ENCODE measurements at places on chromosomes 7 and 10.

GRCh38 chr7:36796850-36797536 is 72.7 kb upstream of the AOAH start:
- no peak for DNase-seq

GRCh38 chr10:122244001-122244975 is 26.8 kb upstream of the BTBD16 start:
- no peak for DNase-seq

DNA sequence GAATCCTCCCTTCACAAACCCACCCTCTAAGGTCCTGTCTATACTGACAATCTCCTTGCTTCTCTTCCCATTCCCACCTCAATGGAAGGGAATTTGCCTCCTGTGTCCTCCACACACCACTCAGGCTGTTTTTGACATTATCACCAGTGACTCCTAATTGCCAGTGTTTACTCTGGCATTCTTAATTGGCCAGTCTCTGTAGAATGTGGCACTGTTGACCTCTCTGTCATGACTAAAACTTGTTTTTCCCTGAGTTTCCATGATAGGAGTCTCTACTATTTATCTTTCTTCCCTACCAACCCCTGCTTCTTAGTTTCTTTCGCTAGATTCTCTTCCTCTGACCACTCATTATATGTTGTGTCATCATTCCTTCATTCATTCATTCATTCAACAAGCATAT is 12.1 kb downstream of the SLC16A12 start:
- no peak for DNase-seq

- no peak for DNase-seq
Measured at GRCh38 chr7:119177863-119178262, 953.4 kb downstream of the ANKRD7 start.

GRCh38 chr10:27482984-27483956 is 20.8 kb upstream of the RAB18 start:
- no peak for DNase-seq

DNA sequence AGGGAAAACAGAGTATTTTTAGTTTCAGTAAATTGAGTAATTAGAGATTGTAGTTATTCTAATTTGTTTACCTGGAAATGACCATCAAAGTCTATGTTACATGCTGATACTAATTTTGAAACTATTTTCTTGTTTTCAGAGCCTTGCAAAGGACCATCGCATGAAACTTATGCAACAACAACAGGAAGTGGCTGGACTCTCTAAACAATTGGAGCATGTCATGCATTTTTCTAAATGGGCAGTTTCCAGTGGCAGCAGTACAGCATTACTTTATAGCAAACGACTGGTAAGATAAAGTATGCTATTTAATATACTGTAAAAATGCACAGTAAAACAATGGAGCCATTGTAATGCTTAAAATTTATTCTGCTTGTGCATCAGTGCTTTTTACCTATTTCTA is 78.5 kb downstream of the TRIM24 start:
- DNase-seq = no peak

DNA sequence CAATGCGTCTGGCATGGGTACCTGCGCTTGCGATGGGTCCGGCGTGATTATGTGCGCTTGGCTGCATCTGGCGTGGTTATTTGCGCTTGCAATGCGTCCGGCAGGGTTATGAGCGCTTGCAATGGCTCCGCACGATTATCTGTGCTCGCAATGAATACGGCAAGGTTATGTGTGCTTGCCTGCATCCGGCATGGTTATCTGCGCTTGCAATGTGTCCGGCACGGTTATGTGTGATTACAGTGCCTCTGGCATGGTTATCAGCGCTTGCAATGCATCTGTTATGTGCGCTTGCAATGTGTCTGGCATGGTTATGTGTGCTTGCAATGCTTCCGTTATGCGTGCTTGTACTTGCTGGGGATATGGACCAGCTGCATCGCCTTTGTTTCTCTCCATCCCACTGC is 37.7 kb downstream of the RBAK start:
- DNase-seq = no peak

DNA sequence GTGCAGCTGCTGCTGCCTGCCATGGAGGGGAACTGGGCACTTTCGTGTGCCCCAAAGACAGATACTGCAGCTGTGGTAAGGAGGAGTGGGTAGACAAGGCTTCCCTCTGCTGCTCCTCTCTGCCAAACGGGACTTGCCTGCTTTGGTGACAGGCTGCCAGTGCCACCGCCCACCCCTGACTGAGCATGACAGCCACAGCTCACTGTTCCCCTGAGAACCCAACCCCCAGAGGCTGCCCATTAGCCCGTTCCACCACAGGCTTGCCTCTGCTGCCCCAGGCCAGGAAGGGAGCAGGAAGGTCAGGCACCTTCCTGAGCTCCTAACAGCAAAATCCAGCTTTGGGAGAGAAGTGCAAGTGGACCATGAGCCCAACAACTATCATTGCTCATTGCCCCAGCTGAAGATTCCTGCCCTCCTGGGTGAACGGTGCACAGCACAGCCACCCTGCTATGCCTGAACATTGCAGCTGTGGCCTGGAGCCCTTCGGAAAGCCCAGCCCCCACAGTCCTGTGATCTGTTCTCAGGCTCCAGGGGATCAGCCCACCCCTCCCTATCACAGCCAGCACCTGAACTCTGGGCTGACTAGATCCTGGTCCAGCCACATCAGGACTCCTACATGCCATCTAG is 58.7 kb upstream of the ANTXRL start:
- no peak for DNase-seq

DNA sequence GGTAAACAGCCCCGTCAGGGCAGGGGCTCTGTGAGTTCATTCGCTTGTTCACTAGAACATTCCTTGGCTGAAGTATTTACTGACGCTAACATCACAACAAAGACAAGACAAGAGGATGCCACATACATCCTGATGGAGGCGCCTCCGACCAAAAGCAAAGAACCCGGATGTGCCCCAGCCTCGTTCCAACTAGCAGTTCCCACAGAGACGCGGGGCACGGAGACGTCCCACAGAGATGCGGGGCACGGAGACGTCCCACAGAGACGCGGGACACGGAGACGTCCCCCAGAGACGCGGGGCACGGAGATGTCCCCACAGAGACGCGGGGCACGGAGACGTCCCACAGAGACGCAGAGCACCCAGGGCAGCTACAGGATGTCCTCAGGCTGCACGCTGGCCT is 35.4 kb upstream of the CFAP46 start:
- no peak for DNase-seq

- DNase-seq = no peak
Measured at GRCh38 chr10:71112138-71112785, 100.1 kb upstream of the UNC5B start.

DNA sequence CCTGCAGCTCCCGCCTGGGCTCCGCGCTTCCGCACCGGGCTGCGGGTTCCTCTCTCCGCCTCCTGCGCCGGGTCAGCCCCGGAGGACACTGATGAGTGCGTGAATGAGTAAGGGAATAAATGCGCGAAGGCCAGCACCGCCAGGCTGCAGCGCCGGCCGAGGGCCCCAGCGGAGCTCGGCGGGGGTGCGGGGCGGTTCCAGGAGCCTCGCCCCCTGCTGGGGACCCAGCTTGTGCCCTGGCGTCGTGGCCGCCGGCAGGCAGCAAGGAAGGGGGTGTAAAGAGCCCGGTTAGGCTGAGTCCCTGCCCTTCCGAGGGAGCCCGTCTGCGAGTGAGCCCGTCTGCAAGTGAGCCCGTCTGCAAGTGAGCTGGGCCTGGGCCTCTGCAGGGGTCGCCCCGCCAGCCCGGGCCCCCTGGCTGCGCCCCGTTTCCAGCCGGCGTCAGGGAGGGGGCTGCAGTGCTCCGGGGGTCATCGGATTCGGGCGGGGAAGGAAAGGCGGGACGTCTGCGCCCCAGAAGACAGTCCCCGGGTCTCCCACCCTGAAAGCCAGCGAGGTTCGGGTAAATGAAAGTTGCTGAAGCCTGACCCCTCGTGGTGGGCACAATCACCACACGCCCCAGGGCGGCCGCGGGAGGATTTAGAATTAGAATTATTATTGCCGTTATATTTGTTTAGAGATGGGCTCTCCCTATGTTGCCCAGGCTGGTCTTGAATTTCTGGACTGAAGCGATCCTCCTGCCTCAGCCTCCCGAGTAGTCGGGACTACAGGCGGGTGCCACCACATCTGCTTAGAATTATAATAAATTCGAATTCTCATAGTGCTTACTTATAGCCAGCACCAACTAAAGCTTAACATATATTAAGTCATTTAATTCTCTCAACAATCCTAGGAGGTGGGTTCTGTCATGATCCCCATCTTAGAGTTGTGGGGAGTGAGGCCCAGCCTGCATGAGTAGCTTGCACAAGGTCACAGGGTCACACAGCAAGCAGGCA is 8.6 kb upstream of the CRYGN start:
- peak; percentile 81 for DNase-seq

GRCh38 chr7:114765331-114766040 is 156.4 kb upstream of the MDFIC start:
- no peak for DNase-seq

GRCh38 chr10:14146501-14146900 is 184.2 kb downstream of the FRMD4A start:
- DNase-seq = no peak

DNA sequence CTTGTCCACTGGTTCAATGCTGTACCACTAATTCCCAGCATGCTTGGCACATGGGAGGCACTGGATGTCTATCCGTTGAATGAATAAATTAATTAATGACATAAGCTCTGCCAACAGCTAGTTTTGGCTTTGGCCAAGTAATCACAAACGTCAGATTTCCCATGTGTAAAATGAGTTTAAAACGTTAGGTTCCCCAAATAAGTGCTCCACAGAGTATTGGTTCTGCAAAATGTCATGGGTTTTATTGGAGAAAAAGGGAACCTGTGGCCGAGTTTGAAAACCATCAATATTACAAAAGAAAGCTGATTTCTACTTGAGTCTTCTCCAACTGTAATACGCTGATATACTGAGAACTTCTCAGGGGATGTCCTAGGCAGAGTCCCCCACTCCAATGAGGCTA is 23.2 kb downstream of the ELMO1 start:
- no peak for DNase-seq

GRCh38 chr10:114609518-114610426 is 48.3 kb downstream of the ABLIM1 start:
- DNase-seq = no peak

Measured in CD4-positive, alpha-beta T cell treated with Interleukin-15 for 4 hours (primary cell).